ENCODE measurements at places on chromosomes 2 and 18.

DNA sequence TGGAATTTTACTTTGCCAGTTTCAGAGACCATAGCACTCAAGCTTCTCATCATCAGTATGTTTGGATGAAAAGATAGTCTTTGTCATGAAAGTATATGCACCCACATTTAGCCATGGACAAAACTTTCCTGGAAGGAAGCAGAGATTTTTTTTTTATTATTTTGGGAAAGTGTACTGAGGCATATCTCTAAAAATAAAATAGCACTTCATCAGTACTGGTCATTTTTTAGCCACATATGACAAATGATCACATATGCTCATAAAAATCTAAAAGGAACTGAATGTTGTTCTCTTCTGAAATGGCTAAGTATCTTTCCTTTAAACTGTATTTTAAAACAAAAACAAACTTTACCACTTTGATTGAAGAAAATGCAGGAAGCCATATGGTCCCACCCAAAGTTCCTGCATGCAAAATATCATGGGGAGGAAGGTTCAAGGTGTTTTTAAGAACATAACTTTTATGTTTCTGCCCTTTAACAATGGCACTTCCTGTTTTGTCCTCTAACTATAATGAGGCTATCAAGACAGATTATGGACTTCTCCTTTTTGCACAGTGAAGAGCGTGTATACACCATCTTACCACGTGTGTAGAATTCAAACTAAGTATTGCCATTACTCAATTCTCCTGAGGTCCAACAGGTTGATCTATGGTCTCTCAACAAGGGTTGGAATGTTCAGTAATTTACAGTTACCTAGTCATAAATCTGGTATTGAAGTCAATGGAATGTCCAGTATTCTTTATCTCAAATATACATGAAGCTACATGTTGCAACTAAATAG lies 77.1 kb upstream of the SLC39A10 start:
- no peak for DNase-seq

- no peak for DNase-seq
These were observed 26.5 kb upstream of the TWIST2 start for GRCh38 chr2:238821391-238821790.

GRCh38 chr2:200603972-200604371 lies 18.2 kb downstream of the AOX1 start:
- DNase-seq: no peak

DNA sequence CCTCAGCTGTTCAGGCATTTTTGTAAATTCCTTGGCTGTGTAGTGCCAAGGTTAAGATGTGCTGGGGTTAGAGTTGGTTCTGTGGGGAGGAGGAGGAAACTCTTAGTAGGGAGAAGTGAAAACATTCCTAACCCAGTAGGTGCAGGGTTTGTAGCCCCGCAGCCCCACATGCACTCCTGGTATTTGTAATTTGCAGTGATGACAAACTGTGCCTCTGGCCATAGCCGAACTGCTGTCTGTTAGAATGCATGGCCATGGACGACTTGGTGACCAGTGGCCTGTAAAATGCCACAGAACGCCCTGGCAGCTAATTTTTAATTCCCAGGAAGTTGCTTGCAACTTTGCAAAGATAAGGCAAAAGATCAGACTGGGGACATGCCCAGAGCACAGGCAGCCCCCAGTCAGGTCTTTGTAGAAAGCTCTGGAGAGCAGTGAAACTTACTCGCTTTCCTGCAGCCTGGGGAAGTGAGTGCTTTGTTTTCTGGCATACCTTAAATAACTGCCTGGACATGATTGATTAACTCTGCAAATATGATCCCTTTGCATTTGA lies 38.4 kb downstream of the LYPD6B start:
- no peak for DNase-seq

GRCh38 chr2:9334761-9335160 lies 88.6 kb downstream of the ITGB1BP1 start:
- DNase-seq: no peak

DNA sequence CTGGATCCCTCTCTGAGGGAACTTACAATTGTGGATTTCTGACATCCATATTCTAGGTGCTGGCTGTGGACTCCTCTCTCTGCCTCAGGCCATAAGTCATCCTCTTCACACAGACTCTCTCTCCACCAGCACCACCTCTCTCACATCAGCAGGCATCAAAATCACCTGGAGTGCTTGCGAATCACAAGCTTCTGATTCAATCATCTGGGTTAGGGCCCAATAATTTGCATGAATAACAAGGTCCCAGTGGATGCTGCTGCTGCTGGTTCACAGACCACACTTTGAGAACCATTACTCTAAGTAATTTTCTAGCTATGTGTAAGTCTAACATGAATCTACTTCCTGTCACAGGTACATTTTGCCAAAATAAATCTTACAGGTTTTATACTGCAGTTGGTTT lies 214.9 kb downstream of the DSEL start:
- no peak for DNase-seq

DNA sequence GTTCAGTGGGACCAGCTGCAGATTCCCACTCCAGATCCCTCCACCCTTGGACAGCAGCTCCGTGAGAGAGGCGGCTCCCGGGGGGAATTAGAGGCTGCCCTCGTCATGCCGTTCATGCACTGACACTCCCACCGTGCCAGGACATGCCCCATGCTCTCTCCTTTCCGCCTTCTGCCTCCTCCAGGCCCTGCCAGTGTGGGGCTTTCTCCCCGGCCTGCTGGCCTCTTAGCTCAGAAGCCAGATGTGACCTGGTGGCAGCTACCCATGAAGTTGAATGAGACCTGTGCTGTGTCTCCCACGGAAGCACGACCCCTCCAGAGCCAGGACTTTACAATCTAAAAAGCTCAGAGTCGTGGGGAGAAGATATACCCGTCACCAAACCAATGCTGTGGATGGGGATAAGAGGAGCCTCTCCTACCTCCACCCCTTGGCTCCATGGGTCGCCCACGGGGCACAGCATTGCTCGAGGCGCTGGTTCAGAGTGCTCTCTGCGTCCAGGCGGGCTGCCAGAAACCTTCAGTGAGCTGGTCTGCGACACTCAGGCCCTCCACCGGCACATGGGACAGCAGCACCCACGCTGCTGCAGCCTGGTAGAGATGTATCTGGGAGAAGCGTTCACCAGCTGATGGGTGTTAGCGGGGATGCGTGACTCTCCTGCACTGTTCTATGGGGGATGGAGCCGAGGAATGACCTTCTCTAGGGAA lies 111.0 kb upstream of the GPC1 start:
- DNase-seq: no peak

DNA sequence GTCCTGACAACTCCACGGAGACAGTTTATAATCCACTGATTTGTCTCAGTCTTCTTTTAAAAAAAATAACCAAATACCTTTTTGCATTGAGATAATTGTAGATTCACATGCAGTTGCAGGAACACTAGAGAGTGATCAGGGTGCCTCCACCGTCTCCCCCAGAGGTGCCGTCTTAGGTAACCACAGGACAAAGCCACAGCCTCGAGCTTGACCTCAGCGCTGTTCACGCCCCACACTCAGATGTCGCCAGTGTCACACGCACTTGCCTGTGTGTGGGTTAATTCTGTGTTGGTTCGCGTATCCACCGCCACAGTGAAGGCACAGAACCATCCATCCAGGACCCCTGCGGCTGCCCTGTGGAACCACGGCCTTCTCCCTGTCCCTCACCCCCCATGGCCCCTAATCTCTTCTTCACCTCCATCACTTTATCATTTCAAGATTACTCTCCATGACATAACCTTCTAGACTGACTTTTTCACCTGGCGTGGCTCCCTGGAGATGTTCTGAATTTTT lies 295.0 kb upstream of the HDAC4 start:
- no peak for DNase-seq

DNA sequence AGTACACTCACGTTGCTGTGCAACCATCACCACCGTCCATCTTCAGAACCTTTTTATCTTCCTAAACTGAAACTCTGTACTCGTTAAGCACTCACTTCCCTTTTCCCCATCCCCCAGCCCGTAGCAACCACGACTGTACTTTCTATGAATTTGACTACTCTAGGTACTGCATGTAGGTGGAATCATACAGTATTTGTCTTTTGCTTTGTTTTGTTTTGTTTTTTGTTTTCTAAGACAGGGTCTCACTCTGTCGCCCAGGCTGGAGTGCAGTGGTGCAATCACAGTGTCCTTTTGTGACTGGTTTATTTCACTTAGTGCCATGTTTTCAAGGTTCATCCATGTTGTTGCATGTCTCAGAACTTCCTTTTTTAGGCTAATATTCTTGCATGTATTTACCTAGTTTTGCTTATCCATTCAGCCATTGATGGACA lies 7.0 kb upstream of the TYMS start:
- DNase-seq: no peak
